ENCODE measurements at places on chromosomes 2 and 18.

DNA sequence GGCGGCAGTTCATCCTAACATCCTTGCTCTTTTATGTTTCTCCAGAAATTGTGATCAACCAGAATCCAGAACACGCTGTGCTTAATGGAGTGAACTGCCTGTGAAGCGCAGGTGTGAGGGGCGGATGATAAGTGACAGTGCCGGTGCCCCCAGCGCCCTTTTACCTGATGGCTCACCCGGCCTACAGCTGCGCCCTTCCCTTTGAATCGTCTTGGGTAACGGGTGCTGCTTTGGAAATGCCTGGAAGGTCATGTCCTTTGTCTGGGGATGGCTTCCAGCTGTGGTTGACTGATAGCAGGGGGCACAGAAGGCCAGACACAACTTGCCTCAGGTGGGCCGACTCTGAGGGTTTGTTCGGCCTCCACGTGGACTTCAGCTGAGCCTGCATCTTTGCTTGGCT, 119.4 kb downstream of the LPIN1 start:
- no peak for DNase-seq

DNA sequence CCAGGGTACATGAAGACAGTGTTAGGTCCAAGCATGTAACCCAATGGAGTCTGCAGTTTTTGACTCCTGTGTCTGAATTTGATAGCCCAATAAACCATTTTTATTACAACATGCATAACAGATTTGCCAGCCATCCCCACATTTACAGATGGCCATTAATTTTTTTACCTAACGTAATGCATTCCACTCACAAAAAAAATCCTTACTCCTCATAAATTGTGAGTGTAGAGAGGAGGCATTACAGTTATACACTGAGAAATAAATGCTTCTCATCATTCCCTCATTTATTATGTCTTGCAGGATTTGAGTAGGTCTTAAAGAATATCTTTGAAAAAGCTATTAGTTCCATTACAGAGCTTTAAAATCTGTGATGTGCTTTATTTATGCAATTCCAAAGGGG, 193.8 kb downstream of the CMPK2 start:
- DNase-seq = no peak

GRCh38 chr18:58490238-58490637, 138.7 kb downstream of the ALPK2 start:
- no peak for DNase-seq

- peak; percentile 25 for DNase-seq
Measured at GRCh38 chr2:231800493-231801091, 14.3 kb downstream of the COPS7B start.

- DNase-seq = no peak
Measured at GRCh38 chr2:119416299-119416923, 15.2 kb upstream of the TMEM37 start.

DNA sequence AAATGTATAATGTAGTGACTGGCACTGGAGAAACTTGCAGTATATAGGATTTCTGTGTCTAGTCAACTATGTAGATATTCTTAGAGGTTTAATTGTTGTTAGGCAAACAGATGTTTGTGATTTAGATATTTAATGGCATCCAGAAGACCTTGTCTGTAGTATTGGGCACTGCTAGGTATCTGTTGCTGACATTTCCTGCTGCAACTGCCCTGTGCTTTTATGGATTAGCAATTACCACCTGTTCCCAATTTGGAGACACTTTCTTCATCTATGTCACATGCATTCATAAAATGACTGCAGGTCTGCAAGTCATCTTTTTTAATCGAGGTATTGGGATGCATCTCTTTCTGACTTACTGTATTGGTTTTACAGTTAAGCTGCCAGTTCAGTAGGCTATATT, 71.3 kb downstream of the ITGA4 start:
- DNase-seq = no peak

DNA sequence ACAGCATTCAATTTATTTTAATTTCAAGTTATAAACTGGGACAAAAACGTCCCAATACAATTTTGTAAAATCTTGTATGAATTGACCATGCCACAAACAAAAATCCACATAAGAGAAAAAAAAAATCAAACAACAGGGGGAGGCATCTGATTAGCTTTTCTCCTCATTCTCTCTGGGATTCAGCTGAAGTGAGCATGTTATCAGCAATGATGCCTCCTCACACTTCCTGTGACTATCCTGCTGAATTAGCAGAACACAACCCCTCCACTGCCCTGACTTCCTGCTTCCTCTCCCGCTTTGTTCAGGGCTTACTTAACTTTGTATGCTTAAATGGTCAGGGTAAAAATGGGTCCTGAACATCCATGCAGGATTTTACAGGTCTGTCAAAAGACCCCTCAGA, 132.2 kb upstream of the ITGB6 start:
- DNase-seq = no peak

GRCh38 chr18:59063300-59063906, 76.3 kb upstream of the SEC11C start:
- DNase-seq = no peak

Data from stimulated activated naive CD8-positive, alpha-beta T cell treated with anti-CD3 and anti-CD28 coated beads, Interleukin-15, amount 100 ng/mL, for 72 hours (primary cell).